ENCODE measurements at places on chromosomes 16 and 17. TPM values are rescaled to one million over a fixed set of nuclear protein-coding genes. Genes with fewer than 3 reads are reported as not detected.

Gene CCDC144A
- 6.0 TPM for polyA plus RNA-seq

Gene SEPTIN1
- polyA plus RNA-seq = 2.5 TPM

Gene CDH13
- 16.6 TPM for polyA plus RNA-seq

Gene IRX3
- polyA plus RNA-seq = 37.4 TPM

Gene NPB
- 1.5 TPM for polyA plus RNA-seq

Gene EFCAB13
- 17.2 TPM for polyA plus RNA-seq

Gene KRTAP3-1
- polyA plus RNA-seq = not detected

Gene TAT
- 0.20 TPM for polyA plus RNA-seq

Gene TMEM88
- 34.0 TPM for polyA plus RNA-seq

Gene SETD6
- polyA plus RNA-seq = 46.0 TPM

Gene CHST5
- polyA plus RNA-seq = 1.4 TPM

Gene PLD6
- 5.5 TPM for polyA plus RNA-seq

Gene ADAP2
- polyA plus RNA-seq = 4.6 TPM
